ENCODE measurements at places on chromosomes 2 and 18. TPM values are rescaled to one million over a fixed set of nuclear protein-coding genes. Genes with fewer than 3 reads are reported as not detected.

PLGLB1 gene
- total RNA-seq, result 90.0 TPM

SLC35F6 gene
- total RNA-seq, result 30.7 TPM

ASB18 gene
- total RNA-seq, result not detected

PRSS56 gene
- total RNA-seq, result not detected

TMEM131 gene
- 22.8 TPM for total RNA-seq

GCG gene
- not detected for total RNA-seq

POLE4 gene
- total RNA-seq, result 6.5 TPM

GRCh38 chr2:187477051-187477450 is 29.0 kb upstream of the CALCRL start:
- H3K4me3 ChIP-seq, result no peak overlapping the region
- H3K27me3 ChIP-seq, result no peaks in the 10 kb centered on the region
- peaks cover 26% of the 10 kb centered on the region for H3K36me3 ChIP-seq
- DNase-seq, result no peak
- H3K4me1 ChIP-seq, result no peaks in the 10 kb centered on the region
- no peak overlapping the region for H3K27ac ChIP-seq

DNA sequence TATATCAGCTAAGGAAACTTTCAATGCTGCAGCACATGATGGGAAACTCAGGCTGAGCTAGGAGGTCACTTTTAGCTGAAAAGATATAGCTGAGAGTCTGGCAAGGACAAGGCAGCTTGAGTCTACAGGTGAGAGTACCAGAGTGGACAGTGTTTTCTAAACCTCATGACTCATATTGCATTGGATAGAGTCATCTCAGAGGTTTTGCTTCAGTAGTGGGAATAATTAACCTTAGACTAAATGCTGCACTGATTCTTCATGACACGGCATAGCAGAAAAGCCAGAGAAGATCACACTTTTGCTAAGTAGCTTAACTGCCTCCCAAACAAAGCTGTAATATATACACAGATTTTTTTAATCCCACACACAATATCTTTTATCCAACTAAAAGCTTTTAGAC is 865.0 kb upstream of the CDH2 start:
- H3K4me3 ChIP-seq, result no peak overlapping the region
- no peak for DNase-seq
- H3K27me3 ChIP-seq, result no peaks in the 10 kb centered on the region
- no peak overlapping the region for H3K27ac ChIP-seq

GRCh38 chr2:179017773-179018357 is 32.1 kb downstream of the CCDC141 start:
- no peak overlapping the region for H3K4me3 ChIP-seq
- no peak overlapping the region for H3K27ac ChIP-seq
- no peaks in the 10 kb centered on the region for H3K27me3 ChIP-seq

DNA sequence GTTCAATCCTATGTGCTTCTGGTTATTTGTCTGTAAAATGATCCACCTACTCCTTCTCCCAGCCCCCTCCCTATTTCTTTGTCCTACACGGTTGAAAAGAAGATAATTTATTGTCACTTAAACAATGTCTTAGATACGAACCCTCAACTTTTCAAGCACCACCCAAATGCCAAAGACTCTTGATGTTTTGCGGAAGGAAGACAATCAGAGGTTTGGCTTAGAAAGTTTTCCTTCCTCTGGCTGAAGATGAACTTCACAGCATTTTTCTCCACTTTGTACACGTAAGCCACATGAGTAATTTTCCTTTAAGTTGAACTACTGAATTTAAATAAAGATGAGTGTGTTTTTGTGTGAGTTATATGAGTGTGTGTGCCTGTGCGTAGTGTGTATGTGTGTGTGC is 25.5 kb upstream of the SLC8A1 start:
- no peaks in the 10 kb centered on the region for H3K36me3 ChIP-seq
- no peak for DNase-seq
- no peaks in the 10 kb centered on the region for H3K27me3 ChIP-seq

DNA sequence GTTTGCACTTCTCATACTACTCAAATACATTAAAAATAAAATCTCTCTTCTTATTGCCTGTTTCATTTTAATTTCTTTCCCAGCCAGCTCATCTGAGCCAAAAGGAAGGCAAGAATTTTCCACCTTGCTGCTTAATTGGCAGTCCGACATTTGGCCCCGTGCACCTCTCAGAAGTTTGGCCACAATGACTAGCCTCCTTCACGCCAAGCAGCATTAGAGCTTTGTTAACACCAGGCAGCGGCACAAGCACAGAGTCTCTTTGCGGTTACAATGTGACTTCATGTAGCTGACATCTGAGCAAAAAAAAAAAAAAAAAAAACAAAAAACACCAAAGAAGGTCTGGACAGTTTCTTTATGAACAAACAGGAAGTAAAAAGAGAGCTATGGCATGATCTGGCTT is 248.9 kb downstream of the OSR1 start:
- DNase-seq, result no peak
- H3K27me3 ChIP-seq, result no peaks in the 10 kb centered on the region
- H3K27ac ChIP-seq, result no peak overlapping the region
- no peak overlapping the region for H3K4me3 ChIP-seq
- H3K36me3 ChIP-seq, result no peaks in the 10 kb centered on the region

- no peak overlapping the region for H3K27ac ChIP-seq
- H3K4me1 ChIP-seq, result no peaks in the 10 kb centered on the region
- no peak for DNase-seq
- H3K4me3 ChIP-seq, result no peak overlapping the region
Observed at GRCh38 chr2:15348045-15348444, 213.1 kb downstream of the NBAS start.

DNA sequence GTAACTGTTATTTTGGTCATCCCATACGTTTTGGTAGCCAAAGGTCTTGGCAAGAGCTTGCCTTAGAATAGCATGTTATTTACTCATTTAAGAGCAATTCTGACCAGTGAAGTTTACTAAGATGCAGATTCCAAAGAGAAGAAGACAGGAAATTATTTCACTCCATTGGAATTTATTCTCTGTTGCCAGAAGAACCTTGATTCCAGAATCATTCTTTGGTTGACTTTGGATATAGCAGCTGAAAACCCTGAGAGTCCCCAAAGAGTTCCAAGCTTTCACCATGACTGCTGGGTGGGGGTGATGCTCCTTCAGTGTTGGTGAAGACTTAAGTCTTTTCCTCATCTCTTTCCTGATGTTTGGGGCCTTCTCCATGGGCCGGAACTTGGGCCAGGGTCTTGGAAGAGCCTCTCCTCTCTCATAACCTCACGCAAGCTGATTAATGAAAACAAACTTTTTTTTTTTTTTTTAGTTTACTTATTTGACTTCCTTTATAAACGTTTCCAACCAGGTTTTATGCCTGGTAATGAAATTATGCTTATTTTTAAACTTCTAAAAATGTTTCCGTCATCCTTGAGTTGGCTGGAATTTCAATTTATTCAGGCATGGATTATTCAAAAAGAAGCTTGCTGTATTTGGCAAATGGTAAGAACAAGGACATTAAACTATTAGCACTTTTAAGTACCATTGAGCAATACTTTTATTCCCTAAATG is 192.0 kb downstream of the MTX2 start:
- H3K27ac ChIP-seq, result no peak overlapping the region
- no peaks in the 10 kb centered on the region for H3K27me3 ChIP-seq
- peaks cover 10% of the 10 kb centered on the region for H3K4me1 ChIP-seq

DNA sequence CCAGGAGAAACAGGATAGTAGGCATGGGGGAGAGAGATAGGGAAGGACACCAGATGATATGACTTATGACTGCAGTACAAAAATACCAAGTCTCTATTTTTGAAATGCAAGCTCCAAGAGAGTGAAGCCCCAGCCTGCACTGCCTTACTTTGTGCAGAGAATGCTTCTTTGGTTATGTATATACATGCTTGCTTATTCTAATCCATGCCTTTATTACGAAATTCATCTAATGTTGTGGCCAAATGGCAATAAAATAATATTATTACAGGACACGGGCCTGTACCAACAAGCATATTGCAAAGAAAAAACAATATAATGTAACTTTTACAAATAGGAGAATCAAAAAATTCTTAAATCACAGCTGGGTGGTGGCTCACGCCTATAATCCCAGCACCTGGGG is 110.8 kb downstream of the BCL11A start:
- no peak for DNase-seq
- no peaks in the 10 kb centered on the region for H3K27me3 ChIP-seq
- no peaks in the 10 kb centered on the region for H3K4me1 ChIP-seq
- no peak overlapping the region for H3K27ac ChIP-seq
- no peak overlapping the region for H3K4me3 ChIP-seq

- H3K4me3 ChIP-seq, result no peak overlapping the region
- no peaks in the 10 kb centered on the region for H3K36me3 ChIP-seq
- no peak overlapping the region for H3K27ac ChIP-seq
- H3K4me1 ChIP-seq, result no peaks in the 10 kb centered on the region
- DNase-seq, result no peak
Observed at GRCh38 chr2:126761981-126762878, 106.3 kb downstream of the GYPC start.

DNA sequence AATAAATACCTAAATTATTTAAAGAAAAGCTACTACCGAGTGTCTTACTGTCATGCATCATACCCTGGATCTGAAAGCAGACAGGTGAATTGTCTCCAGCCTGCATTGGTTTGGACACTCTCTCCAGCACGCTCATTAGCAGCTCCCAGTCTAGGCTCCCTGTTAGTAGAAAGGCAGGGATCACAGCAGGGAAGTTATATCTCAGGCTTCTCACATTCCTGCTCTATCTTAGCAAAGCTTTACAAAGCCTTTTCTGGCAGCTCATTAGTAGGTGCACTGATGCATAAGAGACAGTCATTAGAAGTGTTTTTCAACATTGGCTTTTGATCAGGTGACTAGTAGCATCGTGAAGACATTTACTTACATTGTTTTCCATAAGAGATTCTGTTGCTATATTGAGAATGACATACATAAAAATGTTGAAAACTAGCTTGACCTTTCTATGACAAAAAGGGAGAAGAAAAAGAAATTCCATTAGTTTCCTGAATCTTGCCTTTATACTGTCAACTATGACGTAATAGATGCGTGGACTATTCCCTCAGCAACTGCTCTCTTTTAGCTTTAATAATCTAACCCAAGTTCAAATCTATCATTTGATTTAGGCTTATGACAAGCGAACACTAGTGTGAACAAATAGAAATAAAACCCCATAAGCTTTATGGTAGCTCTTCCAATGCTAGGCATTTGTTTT is 408.7 kb upstream of the KCNH7 start:
- H3K27me3 ChIP-seq, result no peaks in the 10 kb centered on the region
- no peaks in the 10 kb centered on the region for H3K4me1 ChIP-seq
- no peak overlapping the region for H3K27ac ChIP-seq

DNA sequence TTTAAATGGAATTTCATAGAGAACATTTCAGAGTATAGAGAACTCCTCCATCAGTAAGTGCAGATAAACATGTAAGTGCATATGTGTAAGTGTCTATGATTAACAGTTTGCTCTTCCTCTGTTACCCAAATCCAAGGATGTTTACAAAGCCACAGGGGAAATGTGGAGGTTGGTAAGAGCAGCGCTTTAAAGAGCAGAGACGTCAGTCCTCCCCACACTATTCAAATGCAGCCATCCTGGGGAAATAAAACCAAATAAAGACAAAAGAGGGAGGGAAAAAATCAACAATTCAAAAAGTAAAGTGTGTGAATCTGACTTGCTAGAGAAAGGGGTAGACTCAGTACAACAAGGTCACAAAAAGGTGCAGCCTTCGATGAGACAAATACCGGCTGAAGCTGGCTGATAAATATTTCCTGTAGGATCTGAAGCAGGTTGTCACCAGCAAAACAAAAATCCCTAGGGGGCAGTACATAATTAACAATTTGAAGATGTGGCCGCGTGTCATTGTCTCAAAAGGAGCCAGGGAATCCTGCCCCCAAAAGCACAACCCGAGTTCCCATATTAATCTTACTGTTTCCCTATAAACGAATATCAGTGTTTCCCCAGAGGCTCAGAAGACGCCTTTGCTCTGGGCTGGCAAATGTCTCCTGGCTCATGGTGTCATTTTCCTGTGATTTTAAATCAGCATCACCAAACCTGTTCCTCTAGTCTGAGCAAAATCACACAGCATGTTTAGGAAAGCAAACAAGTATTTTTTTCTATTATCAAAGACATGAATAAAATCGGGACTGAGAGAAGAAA is 216.5 kb downstream of the CDCA7 start:
- no peak overlapping the region for H3K27ac ChIP-seq
- DNase-seq, result no peak
- H3K27me3 ChIP-seq, result no peaks in the 10 kb centered on the region

DNA sequence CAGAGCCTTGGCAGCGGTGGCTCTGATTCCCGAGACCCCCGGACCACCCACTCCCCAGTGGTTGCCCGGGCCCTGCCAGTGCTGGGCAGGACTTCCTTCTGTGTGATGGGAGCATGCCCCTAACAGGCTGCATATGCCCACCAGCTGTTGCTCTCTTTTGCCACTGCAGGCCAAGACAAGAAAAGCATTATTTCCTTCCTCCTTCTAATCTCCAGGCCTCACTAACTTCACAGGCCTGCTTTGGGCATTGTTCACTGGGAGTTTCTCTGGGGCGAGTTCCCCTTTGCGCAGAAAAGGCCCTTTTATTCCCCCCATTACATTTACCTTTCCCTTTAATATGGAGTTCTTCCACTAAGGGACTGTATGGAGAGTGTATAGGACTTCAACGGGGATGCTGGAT is 249.1 kb upstream of the SIX2 start:
- H3K27ac ChIP-seq, result no peak overlapping the region
- H3K36me3 ChIP-seq, result no peaks in the 10 kb centered on the region
- H3K4me3 ChIP-seq, result no peak overlapping the region
- peaks cover 43% of the 10 kb centered on the region for H3K4me1 ChIP-seq
